ENCODE measurements at places on chromosomes 16 and 17.
A peak's percentile ranks its signal among the peaks of the same experiment; 100 is the strongest.

GRCh38 chr17:78687125-78687524 is 94.9 kb downstream of the CYTH1 start:
- DNase-seq = no peak

- DNase-seq = no peak
Observed at GRCh38 chr16:25575363-25575762, 116.4 kb upstream of the HS3ST4 start.

DNA sequence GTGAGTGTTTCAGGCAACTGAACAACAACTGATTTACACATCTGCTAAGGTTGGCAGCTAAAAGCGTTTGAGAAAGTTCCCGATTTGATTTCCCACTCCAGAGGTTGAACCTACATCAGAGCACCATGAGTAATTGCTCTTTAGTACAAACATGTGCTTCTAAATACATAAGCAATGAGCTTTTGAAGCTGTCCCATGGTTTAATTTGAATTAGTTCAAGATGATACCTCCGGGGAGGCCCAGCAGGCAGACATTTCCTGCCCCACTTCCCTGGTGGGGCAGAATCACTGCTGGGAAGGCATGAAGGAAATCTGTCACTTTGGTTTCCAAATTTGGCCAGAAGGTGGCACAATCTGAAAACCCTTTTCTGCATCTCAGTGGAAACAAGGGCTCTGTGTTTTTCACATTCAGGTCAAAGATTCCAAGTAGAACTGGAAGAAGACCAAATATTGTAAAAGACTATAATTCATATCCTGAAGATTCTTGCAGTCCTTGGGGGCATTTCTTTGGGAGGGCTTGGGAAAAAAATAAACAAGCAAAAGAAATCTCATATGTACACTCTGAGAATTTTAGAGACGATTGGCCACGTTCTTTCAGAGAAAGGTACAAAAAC is 176.2 kb upstream of the FAM20A start:
- DNase-seq = peak; percentile 77

- no peak for DNase-seq
Observed at GRCh38 chr17:65345261-65346005, 208.3 kb downstream of the RGS9 start.

DNA sequence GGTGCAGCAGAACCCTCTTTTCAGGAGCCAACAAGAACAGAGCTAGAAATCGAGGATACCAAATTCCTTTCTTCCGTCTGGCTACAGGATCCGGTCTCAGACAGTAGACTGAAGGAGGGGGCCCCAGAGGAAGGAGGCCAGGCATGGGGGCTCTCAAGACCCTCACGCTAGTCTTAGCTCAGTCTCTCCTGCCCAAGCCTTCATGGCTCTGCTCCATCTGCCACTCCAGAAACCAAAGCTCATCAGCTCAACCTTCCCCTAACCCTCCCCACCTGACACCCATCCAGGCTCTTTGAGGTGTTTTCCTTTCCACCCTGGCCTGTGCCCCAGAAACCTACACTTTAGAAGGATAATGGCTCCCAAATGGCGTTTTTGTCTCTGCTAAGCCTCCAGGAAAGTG is 6.2 kb upstream of the TMEM92 start:
- peak; percentile 46 for DNase-seq

DNA sequence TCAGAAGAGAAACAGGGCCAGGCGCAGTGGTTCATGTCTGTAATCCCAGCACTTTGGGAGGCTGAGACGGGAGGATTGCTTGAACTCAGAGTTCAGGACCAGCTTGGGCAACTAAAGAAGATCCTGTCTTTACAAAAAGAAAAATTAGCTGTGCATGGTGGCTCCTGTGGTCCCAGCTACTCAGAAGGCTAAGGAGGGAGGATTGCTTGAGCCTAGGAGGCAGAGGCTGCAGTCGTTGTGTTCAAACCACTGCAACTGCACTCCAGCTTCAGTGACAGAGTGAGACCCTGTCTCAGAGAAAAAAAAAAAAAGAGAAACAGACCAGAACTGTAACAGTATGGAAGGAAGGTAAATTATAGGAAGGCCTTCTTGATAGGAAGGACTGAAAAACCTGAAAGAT is 10.3 kb downstream of the ARL4D start:
- no peak for DNase-seq

- DNase-seq = no peak
Observed at GRCh38 chr16:35306915-35307314, 1847.5 kb downstream of the TP53TG3F start.

DNA sequence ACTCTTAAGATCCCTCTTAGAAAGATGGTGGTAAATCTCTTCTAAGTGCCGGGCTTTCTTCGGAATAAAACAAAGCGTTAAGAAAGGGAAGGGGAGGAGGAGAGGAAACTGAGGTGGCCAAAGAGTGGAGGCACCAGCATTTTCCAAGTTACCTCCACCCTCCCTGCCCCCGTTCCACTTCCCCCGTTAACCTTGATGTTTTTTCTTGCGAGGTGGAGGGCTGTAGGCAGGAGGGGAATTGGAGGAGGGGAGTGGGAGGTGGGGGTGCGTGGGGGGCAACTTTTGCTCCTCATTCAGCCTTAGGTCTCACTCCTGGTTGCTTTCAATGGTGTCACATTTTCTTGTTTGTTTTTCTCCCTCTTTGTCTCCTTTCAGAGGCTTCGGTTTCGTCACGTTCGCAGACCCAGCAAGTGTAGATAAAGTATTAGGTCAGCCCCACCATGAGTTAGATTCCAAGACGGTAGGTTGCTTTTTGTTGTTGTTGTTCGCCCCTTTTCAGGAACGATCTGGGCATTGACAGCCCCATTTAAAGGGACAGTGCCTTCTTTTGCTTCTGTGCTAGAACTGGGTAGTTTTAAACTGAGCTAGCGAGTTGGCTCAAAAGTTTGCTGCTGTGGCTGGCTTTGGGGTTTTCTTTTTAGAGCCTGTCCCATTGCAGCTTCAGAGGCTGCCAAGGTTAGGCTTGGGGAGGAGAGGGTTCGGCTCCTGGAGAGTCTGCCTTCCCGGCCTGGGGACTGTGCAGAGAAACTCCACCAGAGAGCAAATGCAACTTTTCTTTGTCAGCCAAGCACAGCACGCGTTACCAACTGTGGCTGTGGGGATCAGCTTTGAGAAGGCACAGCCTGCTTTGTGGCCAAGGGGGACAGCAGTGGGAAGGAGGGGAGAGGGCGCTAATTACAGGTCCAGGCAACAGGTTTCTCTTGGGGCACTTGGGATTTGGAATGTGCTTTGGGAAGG is 1.9 kb downstream of the MSI2 start:
- DNase-seq = no peak

- DNase-seq = no peak
Observed at GRCh38 chr16:27129401-27129800, 62.7 kb downstream of the C16orf82 start.

GRCh38 chr17:47660064-47660492 is 10.4 kb downstream of the KPNB1 start:
- no peak for DNase-seq

- no peak for DNase-seq
Observed at GRCh38 chr17:42868338-42868737, 17.3 kb downstream of the AOC3 start.

DNA sequence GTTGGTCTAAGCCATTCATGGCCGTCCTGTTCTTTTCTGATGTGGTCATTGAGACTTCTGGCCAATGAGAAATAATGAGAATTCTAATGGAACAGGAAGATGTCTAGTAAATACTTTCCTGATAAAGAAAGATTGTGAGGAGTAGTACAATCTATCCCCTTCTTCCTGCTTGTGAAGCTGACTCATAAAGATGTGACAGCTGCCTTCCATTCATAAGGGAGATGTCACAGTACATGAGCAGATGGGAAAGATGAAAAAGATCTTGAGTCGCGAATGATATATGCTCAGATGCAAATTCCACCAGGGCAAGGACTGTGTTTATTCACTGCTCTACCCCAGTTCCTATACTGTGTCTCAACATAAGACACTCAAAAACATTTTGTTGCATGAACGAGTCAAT is 111.7 kb upstream of the FOXF1 start:
- no peak for DNase-seq

DNA sequence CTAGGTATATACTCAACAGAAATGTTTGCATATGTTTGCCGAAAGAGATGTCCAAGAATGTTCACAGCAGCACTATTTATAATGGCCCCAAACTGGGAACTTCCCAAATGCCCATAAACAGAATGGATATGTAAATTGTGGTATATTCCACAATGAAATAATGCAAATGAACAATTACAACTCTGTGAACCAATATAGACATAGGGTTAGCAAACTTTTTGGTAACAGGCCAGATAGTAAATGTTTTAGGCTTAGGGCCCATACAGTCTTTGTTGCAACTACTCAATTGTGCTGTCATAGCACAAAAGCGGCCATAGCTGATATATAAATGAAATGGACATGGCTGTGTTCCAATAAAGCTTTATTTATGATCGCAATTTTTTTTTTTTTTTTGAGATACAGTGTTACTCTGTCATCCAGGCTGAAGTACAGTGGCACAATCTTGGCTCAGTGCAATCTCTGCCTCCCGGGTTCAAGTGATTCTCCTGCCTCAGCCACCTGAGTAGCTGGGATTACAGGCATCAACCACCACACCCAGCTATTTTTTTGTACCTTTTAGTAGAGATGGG is 16.5 kb downstream of the XYLT1 start:
- DNase-seq = no peak

DNA sequence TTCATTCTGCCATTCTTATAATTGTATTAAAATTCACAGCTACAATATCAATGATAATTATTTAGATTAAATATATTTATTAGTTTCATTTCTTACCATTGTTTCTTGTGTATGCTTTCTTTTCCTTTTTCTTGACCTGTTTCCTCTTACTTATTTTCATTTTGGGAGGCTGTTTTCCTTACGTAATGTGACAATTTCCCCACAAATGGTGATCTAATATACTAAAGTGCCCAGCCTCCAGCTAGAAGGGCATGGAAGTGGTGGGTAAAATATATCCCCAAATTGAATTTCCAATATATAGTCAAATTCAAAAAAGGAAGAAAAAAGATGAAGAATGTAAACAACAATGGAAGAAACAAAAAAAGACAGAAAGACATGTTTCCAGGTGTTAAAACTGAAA is 1.5 kb upstream of the ABCA6 start:
- DNase-seq = no peak

- DNase-seq = no peak
Observed at GRCh38 chr17:31283841-31284240, 13.2 kb downstream of the OMG start.

GRCh38 chr17:61669522-61669921 is 78.5 kb upstream of the NACA2 start:
- no peak for DNase-seq

DNA sequence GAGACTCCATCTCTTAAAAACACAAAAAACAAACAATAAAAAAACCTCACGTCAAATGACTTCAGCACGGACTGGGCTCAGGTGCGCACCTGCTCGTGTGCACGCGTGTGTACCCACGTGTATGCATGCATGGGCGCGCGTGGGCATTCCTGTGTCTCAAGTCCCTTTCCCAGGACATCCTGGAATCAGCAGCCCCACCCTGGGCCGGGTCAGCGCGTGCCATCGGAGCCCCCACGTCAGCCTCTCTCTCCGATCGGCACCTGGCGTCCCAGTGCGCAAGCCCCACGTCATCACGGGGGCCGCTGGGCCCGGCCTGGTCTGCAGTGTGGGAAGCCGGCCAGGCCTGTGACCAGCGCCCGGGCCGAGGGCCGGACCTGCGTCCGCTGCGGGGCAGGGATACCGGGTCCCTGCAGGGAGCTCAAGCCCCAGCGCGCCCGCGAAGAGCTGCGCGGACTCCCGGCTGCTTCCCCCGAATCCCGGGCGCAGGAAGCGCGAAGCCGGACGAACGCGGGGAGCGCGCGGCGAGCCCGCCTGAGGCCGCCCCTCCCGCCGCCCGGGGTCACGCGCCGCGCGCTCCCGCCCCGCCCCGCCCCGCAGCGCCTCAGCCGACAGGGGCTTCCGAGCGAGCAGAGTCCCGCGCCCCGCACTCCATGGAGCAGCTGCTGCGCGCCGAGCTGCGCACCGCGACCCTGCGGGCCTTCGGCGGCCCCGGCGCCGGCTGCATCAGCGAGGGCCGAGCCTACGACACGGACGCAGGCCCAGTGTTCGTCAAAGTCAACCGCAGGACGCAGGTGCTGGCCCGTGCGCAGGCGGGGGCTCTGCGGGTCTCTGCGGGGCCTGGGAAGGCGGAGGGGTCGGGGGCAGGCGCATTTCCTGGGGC is at the start of gene FN3K:
Gene FN3K, plus strand, starts transcription at position 629 of the 880 bp plus-strand sequence. Its CDS starts 22 bp downstream, at position 651.
- peak; percentile 92 for DNase-seq

- DNase-seq = no peak
Observed at GRCh38 chr16:83833921-83834320, 26.1 kb downstream of the HSBP1 start.

- no peak for DNase-seq
Observed at GRCh38 chr16:280991-281659, 734 bp downstream of the ARHGDIG start.

GRCh38 chr16:74766729-74767128 is 7.9 kb downstream of the FA2H start:
- DNase-seq = no peak

- DNase-seq = peak; percentile 18
Observed at GRCh38 chr16:88008840-88009239, 57.6 kb downstream of the BANP start.

DNA sequence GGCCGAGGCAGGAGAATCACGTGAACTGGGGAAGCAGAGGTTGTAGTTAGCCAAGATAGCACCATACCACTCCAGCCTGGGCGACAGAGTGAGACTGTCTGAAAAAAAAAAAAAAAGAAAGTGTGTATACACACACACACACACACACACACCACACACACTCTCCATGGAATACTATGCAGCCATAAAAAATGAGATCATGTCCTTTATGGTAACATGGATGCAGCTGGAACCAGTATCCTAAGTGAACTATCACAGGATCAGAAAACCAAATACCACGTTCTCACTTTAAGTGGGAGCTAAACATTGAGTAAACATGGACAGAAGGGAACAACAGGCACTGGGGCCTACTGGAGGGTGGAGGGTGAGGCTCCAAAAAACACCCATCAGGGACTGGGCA is 16.7 kb downstream of the NDUFAB1 start:
- DNase-seq = no peak

DNA sequence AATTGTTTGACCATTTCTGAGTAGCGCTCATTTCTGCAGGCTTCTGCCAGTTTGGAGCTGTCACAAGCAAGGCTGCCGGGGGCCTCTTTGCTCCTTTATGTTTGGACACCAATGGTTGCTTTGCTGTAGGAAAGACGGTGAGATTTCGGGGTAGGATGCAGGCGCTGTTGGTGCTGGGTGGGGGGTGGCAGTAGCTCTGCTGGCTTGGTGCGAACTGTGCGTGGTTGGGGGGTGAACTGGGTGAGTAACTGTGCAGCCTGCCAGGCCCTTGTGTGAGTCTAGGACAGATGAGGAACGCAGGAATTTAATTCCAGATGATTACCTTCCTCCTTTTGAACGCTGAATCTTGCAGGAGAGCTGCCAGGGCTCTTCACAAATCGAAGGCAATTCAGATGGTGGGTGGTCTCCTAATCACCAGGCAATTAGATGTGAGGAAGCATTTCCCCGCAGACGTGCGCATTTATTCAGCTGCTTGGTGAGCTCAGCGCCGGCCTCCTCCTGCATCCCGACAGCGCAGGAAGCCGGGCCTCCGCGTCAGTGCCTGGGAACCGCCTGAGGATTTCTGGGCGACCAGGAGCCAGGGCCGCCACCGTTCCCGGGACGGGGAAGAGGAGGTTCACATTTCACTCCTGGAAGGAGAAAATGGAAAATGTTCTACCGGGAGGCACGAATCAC is 154.4 kb downstream of the FOXL1 start:
- peak; percentile 47 for DNase-seq

- DNase-seq = no peak
Observed at GRCh38 chr17:8856869-8857575, 10.5 kb downstream of the PIK3R6 start.

GRCh38 chr16:82713778-82714177 is 87.0 kb downstream of the CDH13 start:
- DNase-seq = no peak

GRCh38 chr17:48522031-48522653 is 8.7 kb downstream of the HOXB1 start:
- DNase-seq = no peak

Data from sigmoid colon (tissue), 7 donors.